ENCODE measurements at places on chromosomes 2 and 18.

- DNase-seq, result peak; percentile 82
Measured at GRCh38 chr2:218091746-218092145, 22.7 kb downstream of the RUFY4 start.

- DNase-seq, result no peak
Measured at GRCh38 chr2:235303499-235304291, 190.1 kb upstream of the AGAP1 start.

DNA sequence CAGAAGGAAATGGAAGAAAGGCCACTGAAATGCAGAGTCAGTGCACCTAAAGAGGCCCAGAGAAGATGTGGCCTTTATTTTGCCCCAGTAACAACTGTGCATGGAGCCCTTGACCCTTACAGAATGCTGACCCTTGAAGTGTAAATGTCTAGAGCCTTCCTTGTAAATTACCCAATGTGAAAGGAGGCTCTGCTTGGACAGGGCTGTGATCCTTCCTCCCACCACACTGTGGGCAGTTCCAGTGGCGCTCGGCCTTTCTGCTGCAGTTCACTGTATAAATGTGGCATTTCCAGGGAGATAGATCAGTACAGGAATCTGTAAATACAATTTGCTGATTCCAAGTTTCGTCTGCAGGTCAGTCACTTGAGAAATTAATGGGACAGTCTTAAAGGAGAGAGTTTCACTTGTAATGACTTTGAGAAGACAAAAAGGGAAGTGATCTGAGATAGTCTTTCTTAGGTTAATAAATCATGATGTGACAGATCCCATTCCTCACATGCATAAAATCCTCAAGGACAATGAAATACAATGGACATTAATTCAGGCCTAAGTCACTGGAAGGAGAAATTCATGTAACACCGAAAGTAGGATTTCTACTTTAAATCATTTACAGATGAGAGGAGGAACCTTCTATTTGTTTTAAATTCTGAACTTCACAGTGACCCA is 133.8 kb upstream of the LMAN1 start:
- DNase-seq, result no peak

DNA sequence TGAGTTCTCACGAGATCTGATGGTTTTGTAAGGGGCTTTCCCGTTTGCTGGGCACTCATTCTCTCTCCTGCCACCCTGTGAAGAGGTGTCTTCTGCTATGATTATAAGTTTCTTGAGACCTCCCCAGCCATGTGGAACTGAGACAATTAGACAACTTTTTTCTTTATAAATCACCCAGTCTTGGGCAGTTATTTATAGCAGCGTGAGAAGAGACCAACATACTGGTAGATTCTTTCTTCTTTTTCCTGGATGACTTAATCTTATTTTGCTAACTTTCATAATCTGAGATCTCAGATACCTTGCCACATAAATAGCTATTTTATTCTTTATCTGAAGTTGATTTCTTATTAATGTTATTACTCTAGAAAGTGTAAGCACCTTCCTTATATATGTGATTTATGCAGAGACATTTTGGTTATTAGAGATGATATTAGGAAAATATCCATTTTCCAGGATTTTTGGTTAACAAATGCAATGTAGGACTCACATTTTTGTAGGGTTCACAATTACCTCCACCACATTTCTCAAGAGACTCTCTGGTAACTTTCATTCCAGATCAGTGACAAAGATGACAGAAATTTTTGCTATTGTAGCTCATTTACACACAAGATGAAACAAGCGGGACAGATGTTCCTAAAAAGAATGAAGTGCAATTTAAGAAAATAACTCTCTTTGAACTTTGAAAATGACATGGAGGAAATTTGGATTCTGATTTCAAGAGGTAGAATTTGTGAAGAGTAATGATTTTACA is 97.9 kb upstream of the RND3 start:
- DNase-seq, result no peak

GRCh38 chr2:120239488-120240287 is 13.0 kb upstream of the RALB start:
- peak; percentile 86 for DNase-seq

DNA sequence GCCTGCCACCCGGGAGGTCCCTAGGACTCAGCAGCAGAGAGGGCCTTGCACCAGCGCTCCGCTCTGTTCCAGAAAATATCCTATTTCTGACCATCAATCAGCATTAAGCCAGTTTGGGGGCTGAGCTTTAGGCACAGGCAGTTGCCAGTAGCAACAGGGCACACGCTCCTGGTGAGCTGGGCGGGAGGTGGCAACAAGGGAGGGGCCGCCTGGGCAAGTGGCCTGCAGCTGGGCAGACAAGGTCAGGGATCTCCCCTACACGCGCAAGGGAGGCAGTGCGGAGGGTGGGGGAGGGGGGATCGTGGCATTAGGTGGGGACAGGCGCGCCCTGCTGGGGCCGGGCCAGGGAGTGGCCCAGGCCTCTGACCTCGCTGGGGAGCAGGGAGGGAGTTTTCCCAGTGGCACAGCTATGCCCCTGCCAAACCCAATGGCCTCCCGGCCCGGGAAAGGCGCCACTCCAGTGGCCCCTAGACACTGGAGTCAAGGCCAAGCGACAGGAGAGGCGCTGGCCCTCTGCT is 302.8 kb downstream of the NCKAP5 start:
- DNase-seq, result no peak

GRCh38 chr2:2173633-2174032 is 157.4 kb downstream of the MYT1L start:
- no peak for DNase-seq

GRCh38 chr2:161570424-161571050 is 53.7 kb upstream of the SLC4A10 start:
- DNase-seq, result no peak

DNA sequence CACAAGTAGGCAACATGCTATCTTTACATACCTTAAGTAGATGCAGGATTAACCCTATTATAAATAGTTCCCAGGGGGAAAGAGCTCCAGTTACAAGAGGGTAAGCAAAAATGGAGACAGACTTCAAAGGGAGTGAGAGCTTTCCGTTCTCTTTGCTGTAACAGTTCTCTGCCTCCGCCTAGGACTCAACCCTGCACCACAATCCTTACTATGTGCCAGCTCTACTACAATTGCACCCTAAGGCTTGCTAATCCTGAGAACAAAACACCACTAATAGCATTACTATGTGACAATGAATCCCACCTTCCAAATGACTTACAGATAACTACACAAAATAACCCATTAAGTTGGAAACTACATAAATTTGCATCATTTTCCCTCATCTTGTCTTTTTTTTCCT is 7.7 kb downstream of the ZBTB14 start:
- no peak for DNase-seq

GRCh38 chr2:239035997-239036731 is 188.3 kb downstream of the TWIST2 start:
- no peak for DNase-seq

- DNase-seq, result no peak
Measured at GRCh38 chr2:207825978-207826377, 56.3 kb upstream of the FZD5 start.

- DNase-seq, result peak; percentile 17
Measured at GRCh38 chr18:11246495-11247300, 97.3 kb upstream of the PIEZO2 start.

GRCh38 chr18:22678486-22678885 is 254.6 kb upstream of the RBBP8 start:
- DNase-seq, result no peak

- no peak for DNase-seq
Measured at GRCh38 chr2:212505586-212505985, 33.0 kb downstream of the ERBB4 start.

DNA sequence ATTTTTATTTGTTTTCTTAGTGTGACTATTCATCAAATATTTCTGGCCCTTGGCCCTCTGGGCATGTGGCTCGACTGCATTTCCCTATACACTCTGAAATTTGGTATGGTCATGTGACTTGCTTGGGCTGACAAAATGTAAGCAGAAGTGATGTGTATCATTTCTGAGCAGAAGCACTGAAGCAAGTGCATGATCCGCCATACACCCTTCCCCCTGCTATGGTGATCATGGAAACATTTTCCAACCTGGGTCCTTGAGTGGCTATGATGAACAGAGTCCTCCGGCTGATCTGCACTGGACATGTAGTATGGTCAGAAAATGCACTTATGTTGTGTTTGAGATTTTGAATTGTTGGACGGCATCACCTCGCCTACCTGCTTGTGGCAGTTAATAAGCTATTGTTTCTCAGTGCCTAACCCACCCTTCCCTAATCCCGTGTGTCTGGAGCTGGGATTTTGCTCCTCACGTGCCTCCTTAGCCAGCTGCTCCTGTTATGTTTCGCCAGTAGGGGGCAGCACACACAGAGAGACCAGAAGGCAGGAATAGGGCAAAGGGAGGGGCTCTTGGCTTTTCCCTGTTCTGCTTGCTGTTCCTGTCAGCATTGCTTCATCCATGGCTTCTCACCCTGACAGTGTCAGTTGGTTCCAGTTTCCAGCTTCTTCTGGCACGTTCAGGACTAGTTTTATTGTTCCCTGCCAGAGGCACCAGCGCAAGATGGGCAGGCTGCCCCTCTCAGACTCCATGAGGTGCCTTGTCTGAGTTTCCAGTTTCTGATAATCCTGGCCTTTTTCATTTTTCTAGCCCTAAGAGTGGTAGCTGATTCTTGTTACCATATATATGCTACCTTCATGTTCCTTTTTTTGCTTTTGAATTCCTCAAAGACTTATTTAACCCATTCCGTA is 207.4 kb downstream of the ARL6IP6 start:
- peak; percentile 15 for DNase-seq

DNA sequence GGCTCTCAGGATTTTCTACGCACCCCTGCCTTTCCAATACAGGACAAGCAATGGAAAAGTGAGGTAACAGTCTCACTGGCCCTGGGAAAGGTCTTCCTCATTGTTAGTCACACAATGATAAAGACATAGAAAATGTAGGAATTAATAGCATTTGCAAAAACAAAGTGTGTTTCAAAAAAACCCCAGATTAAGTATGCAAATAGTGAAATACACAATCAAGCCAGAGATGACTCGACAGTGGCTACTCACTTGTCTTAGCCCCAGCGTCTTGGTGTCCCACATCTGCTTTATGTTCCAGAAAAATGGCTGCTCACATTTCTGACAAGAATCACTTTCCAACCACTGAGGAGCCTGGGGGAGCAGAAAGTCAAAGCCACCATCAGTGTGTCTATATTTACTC is 47.0 kb upstream of the AP1S3 start:
- DNase-seq, result peak; percentile 56

DNA sequence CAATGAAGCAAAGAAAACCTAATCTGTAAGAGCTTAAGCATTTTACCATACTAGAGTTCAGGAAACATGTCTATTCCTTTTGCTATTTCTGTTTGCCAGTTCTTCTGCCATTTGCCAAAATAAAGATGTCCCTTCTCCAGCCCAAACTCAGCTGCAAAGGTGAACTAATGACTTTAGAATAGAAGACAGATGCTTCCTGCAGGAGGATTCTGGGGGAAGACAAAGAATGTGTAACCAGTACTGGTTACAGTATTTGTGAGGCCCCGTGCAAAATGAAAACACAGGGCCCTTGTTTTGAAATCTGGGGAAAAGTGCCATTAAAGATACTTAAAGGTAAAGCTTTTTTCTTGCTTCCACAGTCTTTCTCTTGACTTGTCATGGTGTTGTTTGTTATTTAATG is 34.3 kb upstream of the MTX2 start:
- no peak for DNase-seq

- peak; percentile 54 for DNase-seq
Measured at GRCh38 chr2:39059366-39059952, 61.4 kb downstream of the SOS1 start.

DNA sequence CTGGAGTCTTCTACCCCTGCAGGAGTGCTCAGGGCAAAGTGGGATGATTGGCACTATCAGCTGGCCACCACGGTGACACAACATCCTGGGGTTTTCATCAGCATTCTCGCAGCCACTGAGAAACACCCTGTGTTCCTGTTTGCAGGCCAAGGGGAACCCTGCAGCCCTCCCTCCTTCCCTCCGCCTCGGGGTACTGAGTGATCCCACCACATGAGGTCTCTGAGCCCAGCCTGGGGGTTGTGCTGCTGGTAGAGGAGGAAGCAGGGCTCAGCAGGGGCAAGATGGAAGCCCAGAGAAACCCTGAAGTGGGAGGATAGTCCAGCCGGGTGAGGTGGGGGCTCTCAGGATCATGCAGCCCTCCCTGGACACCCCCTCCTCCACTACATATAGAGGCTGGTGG is at the start of gene OXER1:
Gene OXER1 (minus strand): TSS at position 40 of the 400 bp plus-strand sequence. CDS start 73 bp downstream, outside the sequence.
- DNase-seq, result no peak

GRCh38 chr2:99949963-99950362 is 192.4 kb downstream of the AFF3 start:
- DNase-seq, result no peak

DNA sequence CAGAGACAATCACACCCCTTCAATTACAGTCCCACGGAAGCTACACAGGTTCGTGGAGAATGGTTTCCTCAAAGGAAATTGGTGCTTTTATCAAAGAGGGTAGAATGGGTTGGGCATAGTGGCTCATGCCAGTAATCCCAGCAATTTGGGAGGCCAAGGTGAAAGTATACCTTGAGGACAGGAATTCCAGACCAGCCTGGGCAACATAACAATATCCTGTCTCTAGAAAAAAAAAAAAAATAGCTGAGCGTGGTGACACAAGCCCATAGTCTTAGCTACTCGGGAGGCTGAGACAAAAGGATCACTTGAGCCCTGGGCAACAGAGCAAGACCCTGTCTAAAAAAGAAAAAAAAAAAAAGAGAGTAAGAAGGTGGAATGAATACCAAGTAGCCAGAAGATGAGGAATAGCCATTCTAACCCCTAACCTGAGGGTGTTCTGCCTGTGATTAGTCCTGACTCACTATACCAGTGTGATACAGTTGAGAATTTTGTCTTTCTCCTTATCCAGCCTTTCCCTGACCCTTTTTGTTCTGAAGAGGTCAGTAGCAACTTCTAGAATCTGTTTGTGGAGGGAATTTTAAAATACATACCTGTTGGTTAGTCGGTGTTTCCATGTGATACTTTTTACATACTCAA is 283.2 kb downstream of the MREG start:
- DNase-seq, result no peak

DNA sequence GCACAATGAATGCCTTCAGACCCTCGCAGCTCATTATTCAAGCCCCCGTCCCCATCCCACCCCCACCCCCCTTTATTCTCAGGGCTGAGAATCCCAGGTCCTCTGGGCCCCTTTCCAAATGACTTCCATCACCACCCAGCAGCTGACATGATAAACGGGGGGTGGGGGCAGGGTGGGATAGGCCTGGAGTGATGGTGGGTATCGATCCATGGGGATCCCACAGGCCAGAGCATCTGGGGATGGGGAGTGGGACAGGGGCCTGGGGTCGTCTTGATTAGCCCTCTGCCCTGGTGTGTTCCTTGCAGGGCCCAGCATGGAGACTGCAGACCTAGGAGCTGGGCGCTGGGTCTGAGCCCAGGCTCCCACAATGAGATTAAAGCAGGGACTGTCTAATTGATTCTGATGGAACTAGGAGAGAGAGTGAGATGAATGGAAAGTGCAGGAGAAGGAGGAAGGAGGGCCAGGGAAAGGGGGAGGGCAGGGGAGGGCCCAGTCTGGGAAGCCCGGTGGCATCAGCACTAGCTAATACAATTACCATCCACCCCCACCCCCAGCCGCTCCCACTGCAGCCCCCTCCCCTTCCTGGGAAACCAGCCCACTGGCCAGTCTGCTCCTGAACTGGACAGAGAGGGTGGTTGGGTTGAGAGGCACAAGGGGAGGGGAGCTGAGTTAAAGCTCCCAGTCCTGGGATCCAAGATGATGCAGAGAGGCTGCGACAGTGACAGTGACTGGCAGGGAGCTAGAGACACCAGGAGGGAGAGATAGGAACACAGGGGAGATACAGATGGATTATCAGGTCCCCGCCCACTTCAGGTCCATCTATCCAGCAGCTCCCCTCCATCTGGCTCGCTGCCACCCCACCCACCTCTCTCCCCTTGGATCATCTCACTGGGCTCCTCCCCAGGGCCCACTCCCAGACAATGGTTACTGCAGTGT is 13.1 kb upstream of the TNS1 start:
- no peak for DNase-seq
